H54 (cell line): ENCODE measurements at places on chromosomes 7 and 10.

- DNase-seq, result peak; percentile 96
Measured at GRCh38 chr7:100801833-100802568, 25.3 kb downstream of the EPHB4 start.

GRCh38 chr10:1127629-1128028 is 71.4 kb downstream of the WDR37 start:
- DNase-seq, result no peak

GRCh38 chr7:43679210-43680068 is 49.9 kb downstream of the COA1 start:
- DNase-seq, result no peak

GRCh38 chr7:134201569-134202261 is 74.6 kb downstream of the LRGUK start:
- DNase-seq, result no peak
